ENCODE measurements at places on chromosomes 11 and 22.

DNA sequence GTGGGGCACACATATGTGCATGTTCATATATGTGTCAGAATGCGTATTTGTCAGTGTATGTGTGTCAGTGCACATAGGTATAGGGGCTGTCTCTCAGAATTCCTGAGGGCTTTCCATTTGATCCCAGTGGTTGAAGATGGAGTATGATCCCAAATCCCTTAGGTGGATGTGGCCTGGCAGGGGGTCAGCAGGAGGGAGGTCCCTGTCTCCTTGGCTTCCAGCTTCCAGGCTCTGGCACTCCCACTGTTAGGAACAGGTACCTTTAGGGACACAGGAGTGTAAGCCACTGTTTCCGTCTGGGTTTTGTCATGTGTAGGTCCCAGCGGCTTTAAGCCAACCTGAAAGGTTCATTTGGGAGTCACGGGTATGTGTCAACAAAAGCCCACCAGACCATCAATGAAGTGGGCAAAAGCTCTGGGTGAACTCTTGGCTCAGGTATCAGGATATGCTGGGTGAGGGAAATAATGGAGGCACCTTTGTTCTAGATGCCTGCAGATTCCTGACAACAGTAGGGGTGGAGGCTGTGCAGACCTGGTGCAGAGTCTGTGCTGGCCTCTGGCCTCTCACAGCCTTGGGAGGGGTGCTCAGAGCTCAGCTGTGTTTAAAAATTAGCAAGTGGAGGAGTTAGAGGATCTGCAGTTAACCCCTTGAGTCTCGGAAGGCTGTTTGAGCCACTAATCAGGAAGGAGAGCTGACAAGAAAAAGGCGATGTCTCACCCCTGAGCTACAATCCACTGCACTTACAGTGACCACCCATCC, 9.0 kb downstream of the KCNQ1OT1 start:
- DNase-seq: no peak

DNA sequence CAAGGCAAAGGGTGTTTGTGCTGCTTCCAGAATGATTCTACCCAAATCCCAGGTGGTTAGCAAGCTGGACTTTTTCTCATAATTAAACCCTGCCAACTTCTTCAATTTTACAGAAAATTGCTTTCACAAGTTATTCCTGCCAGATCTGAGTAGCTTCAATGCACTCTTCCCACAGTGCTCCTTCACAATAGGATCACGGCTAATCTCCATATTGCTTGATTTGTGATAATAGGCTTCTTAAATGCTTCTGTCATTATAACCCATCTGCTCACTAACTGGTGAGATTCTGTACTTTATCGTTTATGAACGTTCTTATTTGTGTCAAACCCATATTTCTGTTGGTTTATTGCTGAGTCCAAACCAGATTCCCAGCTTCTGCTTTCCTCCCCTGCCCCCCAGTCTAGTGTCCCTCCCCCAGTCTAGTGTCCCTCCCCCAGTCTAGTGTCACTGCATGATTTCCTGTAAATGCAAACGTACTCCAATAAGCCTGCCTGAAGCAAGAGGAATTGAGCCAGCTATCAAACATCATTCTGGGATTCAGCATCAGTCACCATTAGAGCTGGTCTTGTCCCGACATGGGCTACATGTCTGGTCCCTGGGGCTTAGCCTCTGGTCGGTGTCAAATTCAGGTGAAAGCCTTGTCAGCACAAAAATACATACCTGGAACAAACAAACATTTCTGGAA, 14.0 kb downstream of the MMP3 start:
- DNase-seq: no peak

- peak; percentile 5 for DNase-seq
Measured at GRCh38 chr11:112734207-112734606, 227.0 kb upstream of the NCAM1 start.

DNA sequence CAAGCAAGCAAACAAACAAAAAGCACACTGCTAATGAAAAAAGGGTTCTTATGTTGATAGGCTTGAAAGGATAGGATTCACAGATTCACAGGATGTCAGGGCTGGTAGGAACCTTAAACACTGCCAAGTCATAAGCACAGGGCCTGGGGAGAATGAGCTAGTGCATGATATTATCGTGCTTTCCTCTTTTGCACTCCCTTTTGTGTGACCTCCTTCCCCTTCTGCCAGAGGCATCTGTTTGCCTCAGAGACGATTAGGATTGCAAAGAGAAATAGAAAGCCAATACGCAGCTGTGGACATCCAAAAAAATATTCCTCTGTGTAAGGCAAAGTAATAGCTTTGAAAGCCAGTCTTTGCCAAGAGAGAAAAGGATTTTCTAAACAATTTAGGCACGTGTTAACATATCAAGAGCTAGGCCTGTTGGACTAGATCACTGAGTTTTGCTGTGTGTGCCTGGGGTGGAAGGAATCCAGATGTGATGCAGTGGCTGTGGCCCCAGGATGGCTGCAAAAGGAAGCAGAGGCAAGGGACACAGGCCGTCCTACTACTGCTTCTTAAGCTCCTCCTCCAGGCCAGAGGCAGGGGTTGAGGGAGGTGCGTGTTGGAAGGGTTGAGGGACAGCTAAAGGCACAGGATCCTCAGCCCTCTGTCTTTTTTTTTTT, 30.6 kb downstream of the MCHR1 start:
- peak; percentile 41 for DNase-seq

GRCh38 chr11:126723665-126724045, 276.9 kb downstream of the KIRREL3 start:
- DNase-seq: no peak

GRCh38 chr22:30602049-30602448, 4.9 kb upstream of the TCN2 start:
- no peak for DNase-seq

- DNase-seq: peak; percentile 86
Measured at GRCh38 chr11:6237266-6237665, 1.6 kb upstream of the CNGA4 start.

DNA sequence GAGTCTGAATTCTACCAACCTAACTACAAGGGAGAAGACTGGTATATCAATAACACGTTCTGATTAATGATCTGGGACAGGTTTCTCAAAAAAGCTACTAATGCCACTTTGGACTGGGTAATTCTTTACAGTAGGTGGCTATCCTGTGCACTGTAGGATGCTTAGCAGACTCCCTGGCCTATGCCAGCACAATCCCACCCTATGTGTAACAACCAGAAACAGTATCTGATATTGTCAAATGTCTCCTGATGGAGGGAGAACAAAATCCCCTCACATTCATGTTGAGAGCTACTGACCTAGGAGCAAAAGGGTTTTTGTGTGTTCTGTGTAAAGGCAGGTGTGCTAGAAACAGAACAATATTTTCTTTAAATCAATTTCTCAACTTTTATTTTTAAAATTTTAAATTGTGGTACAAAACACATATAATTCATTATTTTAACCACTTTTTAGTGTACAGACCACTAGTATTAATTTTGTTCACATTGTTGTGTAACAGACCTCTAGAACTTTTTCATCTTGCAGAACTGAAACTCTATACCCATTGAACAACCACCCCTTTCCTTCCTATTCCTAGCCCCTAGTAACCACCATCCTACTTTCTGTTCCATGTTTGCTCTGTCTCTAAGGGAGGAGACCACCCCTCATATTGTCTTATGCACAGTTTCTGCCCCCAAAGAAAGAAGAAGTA, 2.1 kb upstream of the MS4A6A start:
- peak; percentile 63 for DNase-seq

DNA sequence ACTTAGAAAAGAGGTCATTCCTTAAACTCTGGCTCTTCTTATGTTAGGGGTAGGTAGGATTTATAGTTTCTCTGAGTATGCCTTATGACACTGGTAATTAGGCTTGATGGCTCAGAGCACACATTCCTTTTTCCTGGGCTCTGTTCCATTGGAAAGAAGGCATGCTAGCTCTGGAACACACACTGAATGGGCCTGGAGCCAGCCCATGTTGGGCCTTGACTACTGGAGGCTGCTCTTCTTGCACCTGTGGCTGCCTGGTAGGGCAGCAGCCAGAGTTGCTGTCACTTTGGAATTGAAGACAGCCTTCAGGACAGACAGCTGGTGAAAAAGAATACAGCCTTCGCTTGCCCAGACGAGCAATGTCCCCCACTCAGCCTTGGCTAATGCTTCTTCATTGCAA, 18.2 kb downstream of the MCAM start:
- DNase-seq: no peak

DNA sequence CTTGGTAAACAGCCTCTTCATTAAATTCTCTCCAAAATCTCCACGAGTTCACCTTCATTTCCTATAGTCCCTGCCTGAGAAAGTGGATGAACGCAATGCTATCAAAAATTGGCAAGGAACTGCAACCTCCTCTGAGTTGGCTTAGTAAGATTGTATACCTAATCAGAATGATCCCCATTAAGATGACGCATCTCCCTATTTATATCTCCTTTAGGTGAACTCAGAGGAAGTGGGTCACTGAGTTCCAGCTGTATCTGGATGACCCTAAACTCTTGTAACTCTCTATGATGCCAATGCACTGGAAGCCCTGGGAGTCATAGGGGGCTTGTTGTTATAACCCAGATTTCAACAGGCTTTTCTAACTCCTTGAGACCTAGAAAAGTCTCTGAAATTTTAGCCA, 48.2 kb downstream of the OR10A6 start:
- DNase-seq: no peak

DNA sequence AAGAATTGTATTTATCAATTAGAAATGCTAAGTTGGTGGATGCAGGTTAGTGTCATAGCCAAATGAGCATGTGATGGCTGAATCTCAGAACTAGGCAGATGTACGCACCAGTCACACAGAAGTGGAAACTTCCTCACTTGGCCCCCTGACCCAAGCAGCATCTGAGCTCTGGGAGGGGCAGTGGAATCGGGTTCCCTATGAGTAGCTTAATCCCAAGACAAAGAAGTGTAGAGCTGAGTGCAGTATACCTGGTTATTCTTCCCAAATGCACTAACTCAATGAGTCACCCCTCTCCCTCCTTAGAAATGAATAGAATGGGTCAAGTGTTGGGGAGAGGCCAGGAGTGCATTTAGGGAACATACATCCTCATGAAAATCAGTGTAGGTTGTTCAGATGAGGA, 224.6 kb downstream of the FAT3 start:
- no peak for DNase-seq

GRCh38 chr11:118694771-118695170, 15.3 kb upstream of the TREH start:
- no peak for DNase-seq

GRCh38 chr11:78424334-78425270, 7.0 kb upstream of the GAB2 start:
- DNase-seq: peak; percentile 99

GRCh38 chr11:62344210-62344609, 7.0 kb downstream of the ASRGL1 start:
- DNase-seq: peak; percentile 86

- no peak for DNase-seq
Measured at GRCh38 chr22:49649166-49650068, 178.3 kb downstream of the BRD1 start.

DNA sequence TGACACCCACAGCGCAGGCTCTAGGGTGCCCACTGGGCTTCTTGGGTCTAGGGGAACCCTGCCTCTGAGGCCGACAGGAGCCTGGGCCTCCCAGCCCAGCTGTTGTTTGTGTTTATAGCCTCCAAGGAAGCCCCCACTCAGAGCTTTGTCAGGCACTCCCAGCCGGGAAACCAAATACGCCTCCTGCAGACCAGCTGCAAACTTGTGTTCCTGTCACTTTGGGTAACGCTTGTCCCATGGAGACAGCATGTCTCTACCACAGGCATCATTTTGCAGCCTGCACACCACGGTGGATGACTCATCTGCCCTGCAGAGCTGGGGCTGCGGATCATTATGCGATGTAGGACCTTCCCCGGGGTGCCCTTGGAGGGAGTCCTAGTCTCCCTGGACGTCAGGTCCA, 40.6 kb upstream of the CRYBB3 start:
- DNase-seq: no peak

DNA sequence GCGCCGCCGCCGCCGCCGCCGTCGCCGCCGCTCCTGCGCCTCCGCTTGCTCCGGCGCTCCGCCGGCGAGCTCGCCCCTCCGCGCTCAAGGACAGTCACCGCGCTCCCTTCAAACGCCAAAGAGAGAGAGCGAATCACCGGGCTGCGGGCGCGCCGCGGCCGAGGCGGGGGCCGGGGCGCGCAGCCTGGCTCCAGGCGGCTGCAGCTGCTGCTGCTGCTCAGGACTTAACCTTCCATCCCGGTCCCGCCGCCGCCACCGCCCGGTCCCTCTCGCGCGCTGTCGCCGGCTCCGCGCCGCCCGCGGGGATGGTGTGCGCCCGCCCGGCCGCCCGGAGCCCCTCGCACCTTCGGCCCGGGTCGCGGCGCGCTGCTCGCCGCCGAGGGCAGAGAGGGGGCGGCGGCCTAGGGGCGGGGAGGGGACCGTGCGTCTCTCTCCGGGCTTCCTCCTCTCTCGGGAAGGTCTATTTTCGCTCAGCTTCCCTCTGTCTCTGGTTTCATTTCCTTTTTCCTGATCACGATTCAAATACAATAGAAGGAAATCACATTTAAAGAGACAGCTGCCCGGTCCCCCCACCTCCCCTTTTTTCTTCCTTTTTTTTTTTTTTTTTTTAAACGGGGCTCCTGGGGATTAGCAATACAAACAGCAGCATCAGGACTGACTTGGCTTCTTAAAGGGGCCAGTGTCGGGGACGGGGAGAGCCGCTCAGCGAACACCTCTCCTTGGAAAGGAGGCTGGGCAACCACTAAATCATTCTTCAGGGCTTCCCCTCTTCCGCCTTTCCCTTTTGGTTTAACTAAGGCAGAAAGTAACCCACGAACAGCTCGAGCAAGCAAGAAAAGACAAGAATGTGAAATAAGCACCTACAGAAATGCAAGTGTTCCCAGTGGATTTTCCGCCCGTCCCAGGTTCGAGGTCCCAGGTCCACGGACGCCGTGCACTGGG, 22.1 kb downstream of the LMO2 start:
- peak; percentile 91 for DNase-seq

DNA sequence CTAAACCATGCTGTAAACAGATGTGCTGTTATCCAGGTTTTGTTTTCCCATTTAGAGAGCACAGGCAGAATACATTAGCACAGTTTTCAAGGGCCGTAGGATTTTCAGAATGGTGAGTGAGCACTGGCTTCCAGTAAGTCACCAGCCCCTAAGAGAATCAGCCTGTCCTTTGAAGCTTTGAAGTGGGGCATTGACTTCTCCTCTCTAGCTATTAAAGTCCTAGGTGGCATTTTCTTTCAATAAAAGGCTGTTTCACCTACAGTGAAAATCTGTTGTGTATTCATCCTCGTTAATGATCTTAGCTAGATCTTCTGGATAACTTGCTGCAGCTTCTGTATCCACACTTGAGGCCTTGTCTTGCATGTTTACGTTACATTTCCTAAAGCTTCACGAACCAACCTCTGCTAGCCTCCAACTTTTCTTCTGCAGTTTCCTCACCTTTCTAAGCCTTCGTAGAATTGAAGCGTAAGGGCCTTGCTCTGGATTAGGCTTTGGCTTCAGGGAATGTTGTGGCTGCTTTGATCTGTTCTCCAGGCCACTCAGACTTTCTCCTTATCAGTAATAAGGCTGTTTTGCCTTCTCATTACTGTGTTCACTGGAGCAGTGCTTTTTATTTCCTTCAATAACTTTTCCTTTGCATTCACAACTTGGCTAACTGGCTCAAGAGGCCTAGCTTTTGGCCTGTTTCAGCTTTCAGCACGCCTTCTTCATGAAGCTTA, 15.5 kb downstream of the CECR2 start:
- no peak for DNase-seq

- no peak for DNase-seq
Measured at GRCh38 chr11:96863520-96863919, 473.7 kb downstream of the JRKL start.

Data from inflammatory macrophage treated with lipopolysaccharide for 4 hours (primary cell).